Muscle of leg (tissue), 16 donors: ENCODE measurements at places on chromosomes 5 and 9. TPM values are rescaled to one million over a fixed set of nuclear protein-coding genes. Genes with fewer than 3 reads are reported as not detected.
A peak's percentile ranks its signal among the peaks of the same experiment; 100 is the strongest.

SCGB3A2 gene
- not detected for total RNA-seq

OCLN gene
- total RNA-seq: 2.4 TPM

GRCh38 chr5:62306896-62307689, 1.1 kb downstream of the KIF2A start:
- H3K27me3 ChIP-seq: no peaks in the 10 kb centered on the region
- H3K4me3 ChIP-seq: peak overlapping the region; percentile 93
- H3K27ac ChIP-seq: peak overlapping the region; percentile 94
- H3K36me3 ChIP-seq: no peaks in the 10 kb centered on the region

- DNase-seq: no peak
- no peaks in the 10 kb centered on the region for H3K36me3 ChIP-seq
- no peaks in the 10 kb centered on the region for H3K4me1 ChIP-seq
- H3K4me3 ChIP-seq: no peak overlapping the region
Observed at GRCh38 chr5:79349881-79350280, 114.0 kb downstream of the JMY start.

- H3K4me1 ChIP-seq: peaks cover 27% of the 10 kb centered on the region
- peak overlapping the region; percentile 82 for H3K27ac ChIP-seq
- H3K4me3 ChIP-seq: peak overlapping the region; percentile 97
- peak; percentile 63 for DNase-seq
- H3K36me3 ChIP-seq: no peaks in the 10 kb centered on the region
Observed at GRCh38 chr5:172187118-172188032, 649 bp downstream of the STK10 start.

CTXN3 gene
- 2.8 TPM for total RNA-seq

DNA sequence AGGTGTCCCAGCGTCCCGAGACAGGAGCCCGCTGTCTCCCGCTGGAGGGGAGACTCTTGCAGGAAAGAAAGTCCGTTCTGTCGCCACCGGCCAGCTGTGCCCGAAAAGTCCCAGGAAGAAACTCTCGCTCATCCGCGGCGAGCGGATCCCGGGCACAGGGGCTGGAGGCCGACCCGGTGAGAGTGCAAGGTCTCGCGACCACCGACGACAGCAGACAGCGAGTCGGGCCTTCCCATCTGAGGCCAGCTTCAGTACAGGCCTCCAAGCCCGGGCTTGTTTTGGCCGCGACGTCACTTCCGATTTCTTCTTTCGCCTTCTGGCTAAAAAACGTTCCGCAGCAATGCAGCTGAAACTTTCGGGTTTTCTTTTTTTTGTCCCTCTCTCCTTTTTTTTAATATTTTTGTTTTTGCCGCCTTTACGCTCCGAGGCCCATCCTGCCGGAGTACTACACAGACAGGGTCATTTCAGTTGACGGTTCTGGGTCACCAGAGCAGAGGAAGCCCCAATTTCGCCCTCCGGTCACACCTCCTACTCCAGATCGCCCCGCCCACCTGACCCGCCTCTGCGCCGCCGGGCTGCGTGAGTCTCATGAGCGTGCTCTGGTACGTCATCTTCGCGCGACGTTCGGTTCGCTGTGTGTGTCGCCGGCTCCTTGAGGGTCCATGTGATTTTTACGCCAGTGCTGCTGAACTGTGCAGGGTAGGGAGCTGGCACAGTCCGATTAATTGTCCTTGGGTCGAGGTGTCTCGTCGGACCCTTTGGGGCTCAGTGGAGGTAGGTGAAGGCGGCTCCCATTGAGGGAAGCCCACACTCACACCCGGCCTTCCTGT, at the start of the genes ANKRA2 and UTP15:
Gene ANKRA2 (minus strand): TSS at position 501 of the 830 bp plus-strand sequence. CDS start 2,758 bp downstream, outside the sequence.
Gene UTP15 (plus strand): TSS at position 605 of the 830 bp plus-strand sequence. CDS start 1,602 bp downstream, outside the sequence.
- H3K27me3 ChIP-seq: no peaks in the 10 kb centered on the region
- H3K4me3 ChIP-seq: peak within 1 kb of the TSS; percentile 65
- DNase-seq: peak; percentile 99
- peaks cover 14% of the 10 kb centered on the region for H3K36me3 ChIP-seq
- H3K27ac ChIP-seq: peak within 1 kb of the TSS; percentile 95
- H3K4me1 ChIP-seq: peaks cover 6% of the 10 kb centered on the region

GABRA6 gene
- total RNA-seq: not detected

HCN1 gene
- 1.3 TPM for total RNA-seq

- H3K4me3 ChIP-seq: no peak overlapping the region
- peak; percentile 27 for DNase-seq
- no peaks in the 10 kb centered on the region for H3K27me3 ChIP-seq
- peaks cover 8% of the 10 kb centered on the region for H3K4me1 ChIP-seq
- H3K36me3 ChIP-seq: no peaks in the 10 kb centered on the region
Observed at GRCh38 chr9:1269533-1270315, 219.6 kb downstream of the DMRT2 start.

- no peak overlapping the region for H3K27ac ChIP-seq
- H3K4me3 ChIP-seq: no peak overlapping the region
- no peaks in the 10 kb centered on the region for H3K4me1 ChIP-seq
- DNase-seq: no peak
Observed at GRCh38 chr5:124111886-124112285, 599.9 kb downstream of the CSNK1G3 start.

- H3K4me1 ChIP-seq: peaks cover 2% of the 10 kb centered on the region
- no peak for DNase-seq
- peaks cover 11% of the 10 kb centered on the region for H3K36me3 ChIP-seq
- H3K27me3 ChIP-seq: no peaks in the 10 kb centered on the region
Observed at GRCh38 chr9:123655681-123656423, 274.1 kb downstream of the DENND1A start.

CDC37L1 gene
- total RNA-seq: 23.1 TPM

DNA sequence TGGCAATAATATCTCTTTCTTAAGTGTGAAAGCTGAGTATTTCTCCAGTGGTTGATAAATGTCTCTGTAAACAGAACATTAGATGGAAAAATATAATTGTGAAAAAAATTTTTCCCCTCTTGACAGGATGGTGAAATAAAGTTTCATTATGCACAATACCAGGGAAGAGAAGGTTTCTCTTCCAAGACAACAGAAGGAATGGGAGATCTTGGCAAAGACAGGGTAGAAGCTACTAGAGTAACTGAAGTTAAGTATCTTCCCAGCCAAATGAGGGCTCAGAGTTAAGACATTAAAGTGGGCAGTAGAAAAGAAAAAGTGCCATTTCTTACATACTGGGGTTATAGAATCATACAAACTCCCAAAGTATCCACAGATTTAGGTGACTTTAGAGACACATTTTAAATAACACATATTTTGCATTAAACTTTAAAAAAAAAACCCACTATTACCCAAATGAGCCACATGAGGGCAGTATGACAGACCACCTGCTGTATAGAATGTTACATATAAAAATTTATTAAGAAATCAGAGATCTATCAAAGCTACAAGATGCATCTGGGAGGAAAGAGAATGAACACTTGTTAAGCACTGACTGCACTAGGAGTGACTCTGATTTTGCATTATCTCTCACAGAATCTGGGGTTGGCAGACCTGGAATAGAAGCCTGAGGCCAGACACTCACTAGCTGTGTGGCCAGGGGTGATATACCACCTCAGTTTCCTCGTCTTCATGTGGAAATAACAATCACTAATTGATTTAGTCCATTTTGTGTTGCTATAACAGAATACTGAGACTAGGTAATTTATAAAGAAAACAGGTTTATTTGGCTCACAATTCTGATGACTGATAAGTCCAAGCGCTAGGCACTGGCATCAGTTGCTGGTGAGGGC, 98.5 kb downstream of the ARSB start:
- peak; percentile 72 for DNase-seq
- H3K27ac ChIP-seq: no peak overlapping the region
- H3K27me3 ChIP-seq: no peaks in the 10 kb centered on the region
- H3K4me3 ChIP-seq: no peak overlapping the region

- no peaks in the 10 kb centered on the region for H3K27me3 ChIP-seq
- DNase-seq: no peak
- H3K4me1 ChIP-seq: peaks cover 27% of the 10 kb centered on the region
- H3K4me3 ChIP-seq: no peak overlapping the region
- peak overlapping the region; percentile 74 for H3K27ac ChIP-seq
Observed at GRCh38 chr9:127162046-127162863, 39.8 kb upstream of the ANGPTL2 start.

- H3K36me3 ChIP-seq: no peaks in the 10 kb centered on the region
- no peak overlapping the region for H3K4me3 ChIP-seq
- no peak overlapping the region for H3K27ac ChIP-seq
Observed at GRCh38 chr5:75192804-75193203, 43.9 kb downstream of the ANKRD31 start.

TRIP13 gene
- total RNA-seq: 5.7 TPM

AQP3 gene
- total RNA-seq: 5.6 TPM

CCT5 gene
- total RNA-seq: 223 TPM

DNA sequence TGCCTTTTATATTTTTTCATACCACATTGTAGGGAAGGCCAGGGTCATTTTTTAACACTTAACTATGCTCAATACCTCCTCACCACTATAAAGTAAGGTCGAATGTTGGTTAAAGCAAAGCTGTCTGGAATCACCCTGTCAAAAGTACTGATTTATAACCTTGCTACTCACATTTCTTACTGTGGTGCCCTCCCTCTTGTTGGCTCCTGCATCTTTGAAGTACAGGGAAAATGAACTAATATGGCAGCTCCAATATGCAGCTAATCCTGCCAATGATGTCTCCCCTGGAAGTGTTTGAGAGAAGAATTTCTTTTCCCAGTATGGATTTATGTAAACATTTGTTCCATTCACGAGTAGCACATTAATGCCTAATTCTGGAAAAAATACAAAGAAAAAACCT, 108.4 kb upstream of the RPS23 start:
- H3K27me3 ChIP-seq: no peaks in the 10 kb centered on the region
- no peak for DNase-seq
- H3K4me3 ChIP-seq: no peak overlapping the region
- no peaks in the 10 kb centered on the region for H3K36me3 ChIP-seq

DNA sequence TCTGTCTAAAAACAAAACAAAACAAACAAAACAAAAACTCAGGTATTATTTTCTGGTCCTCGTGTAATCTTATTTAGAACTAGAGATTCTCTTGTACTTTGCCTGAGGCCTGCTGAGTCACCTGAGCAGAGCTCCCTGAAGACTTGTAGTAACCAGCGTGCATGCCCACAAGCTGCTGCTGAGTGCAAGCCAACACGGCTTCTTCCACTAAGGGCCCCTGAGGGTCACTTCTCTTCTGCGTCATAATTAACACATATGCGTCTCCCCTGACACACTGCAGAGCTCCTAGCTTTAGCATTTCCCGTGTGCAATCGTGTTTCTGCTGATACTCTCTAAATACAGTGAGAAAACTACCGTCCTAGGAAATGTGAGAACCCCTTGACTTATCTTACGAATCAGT, 10.9 kb upstream of the NDFIP1 start:
- H3K4me3 ChIP-seq: no peak overlapping the region
- DNase-seq: no peak
- H3K4me1 ChIP-seq: peaks cover 2% of the 10 kb centered on the region
